ENCODE measurements at places on chromosomes 12 and 14.
A peak's percentile ranks its signal among the peaks of the same experiment; 100 is the strongest.

DNA sequence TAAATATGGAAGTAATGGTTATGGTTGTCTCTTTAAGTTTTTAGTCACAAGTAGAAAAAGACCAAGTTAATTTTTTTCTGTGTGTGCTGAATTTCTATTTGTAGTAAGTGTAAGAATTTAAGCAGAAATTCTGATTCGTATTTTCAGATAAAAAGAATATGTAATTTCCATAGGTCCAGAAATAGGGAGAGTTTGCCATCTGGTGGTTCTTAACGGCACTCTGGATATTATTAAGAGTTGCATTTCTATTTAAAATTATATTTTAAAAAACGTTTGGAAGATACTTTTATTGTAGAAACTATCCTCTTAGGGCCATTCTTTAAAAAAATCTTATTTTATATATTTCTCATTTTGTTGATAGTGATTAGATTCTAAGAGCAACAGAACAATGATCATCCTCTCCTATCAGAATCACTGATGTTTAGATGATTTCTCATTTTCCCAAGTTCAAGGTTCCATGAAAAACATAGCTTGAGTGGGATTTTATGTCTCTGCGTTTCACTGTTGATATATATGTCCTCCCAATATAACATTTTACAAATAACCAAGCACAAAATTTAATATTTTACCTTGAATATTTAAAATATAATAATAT, 88.3 kb downstream of the LRRK2 start:
- DNase-seq: no peak

DNA sequence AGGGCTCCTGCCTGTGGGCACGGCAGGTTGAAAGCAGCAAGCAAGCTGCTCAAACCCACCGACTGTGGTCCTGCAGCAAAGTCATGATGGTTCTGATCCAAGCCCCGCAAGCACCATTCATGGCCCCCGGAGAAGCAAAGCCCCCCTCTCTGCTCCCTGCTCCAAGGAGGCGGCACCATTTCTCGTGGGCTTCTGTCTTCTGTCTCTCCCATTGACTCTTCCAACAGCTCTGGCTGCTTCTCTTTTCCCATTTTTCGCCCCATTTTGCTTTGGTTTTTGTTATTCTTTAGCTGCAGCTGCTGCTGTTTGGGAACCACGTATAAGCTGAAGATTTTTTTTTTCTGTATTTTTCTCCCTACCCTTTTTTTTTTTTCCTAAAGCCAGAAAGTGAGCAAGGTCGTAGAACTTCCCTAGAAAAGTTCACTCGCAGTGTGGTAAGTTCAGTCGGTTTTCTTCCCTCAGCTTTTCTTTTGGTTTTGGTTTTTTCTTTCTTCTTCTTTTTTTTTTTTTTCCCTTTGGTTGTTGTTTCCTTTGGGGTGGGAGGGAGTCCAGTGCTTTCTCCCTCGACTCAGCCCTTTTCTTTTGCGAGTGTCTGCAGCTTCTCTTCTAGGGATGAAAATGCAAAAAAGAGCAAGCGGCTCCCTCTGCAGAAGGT, 354.1 kb downstream of the DPF3 start:
- no peak for DNase-seq

- DNase-seq: no peak
Observed at GRCh38 chr14:65637780-65638179, 225.2 kb downstream of the FUT8 start.

GRCh38 chr12:114340231-114340630, 65.7 kb downstream of the TBX5 start:
- DNase-seq: no peak

- no peak for DNase-seq
Observed at GRCh38 chr12:67357376-67358125, 88.4 kb downstream of the CAND1 start.

DNA sequence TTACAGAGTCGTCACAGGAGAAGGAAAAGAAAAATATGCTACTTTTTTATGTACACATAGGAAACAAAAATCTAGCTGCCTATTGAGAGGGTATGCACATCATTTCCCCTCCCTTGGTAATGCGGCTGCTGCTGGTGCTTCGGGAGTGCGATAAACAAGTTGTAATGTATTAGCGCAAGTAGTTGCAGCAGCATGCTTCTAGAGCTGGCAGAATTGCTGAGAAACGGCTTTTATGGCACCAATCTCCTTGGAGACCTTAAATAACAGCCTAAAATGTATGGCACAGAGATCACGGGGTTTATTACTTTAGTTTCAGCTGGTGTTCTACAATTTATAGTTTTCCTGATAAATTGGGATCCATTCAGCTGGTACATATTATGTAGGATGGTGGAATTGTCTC, 447.6 kb upstream of the TMPO start:
- DNase-seq: no peak

GRCh38 chr14:58061581-58061980, 90.4 kb downstream of the ARMH4 start:
- no peak for DNase-seq

DNA sequence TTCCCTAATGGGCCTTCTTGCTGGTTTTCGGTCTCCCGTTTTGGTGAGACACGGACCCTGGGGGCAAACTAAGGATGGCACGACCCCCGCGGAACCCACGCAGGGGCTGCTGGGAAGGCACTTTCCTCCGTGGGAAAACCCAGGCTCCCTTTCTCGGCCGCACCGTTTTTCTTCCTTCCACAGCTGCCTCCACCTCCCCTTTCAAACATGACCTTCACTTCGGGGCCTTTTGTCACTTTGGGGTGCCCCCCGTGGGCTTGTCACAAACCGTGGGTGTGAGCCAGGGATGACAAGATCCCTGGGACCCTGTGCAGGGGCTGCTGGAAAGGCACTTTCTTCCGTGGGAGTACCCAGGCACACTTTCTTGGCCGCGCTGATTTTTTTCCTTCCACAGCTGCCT, 268.7 kb downstream of the ALG10 start:
- no peak for DNase-seq

DNA sequence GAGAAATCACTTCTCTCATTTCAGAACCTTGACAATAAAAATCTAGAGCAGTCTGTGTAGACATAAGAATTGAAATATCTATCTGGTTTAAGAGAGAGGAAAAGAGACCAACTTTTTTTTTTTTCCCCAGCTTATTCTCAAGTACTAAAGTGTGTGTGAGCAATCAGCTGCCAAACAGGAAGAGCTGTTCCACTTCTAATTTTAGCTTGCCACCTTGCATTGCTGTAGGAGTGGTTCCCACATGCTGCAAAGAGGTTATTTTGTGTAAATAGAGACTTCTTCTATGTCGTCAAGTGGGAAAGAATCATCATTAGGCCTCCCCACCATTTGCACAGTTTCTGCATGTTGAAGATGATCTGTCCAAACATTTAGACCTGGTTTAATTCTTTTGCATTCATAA, 142.6 kb downstream of the NPAS3 start:
- no peak for DNase-seq

GRCh38 chr14:101772770-101773169, 11.3 kb downstream of the PPP2R5C start:
- DNase-seq: no peak

- DNase-seq: no peak
Observed at GRCh38 chr14:89232265-89233070, 184.6 kb downstream of the FOXN3 start.

GRCh38 chr14:77526266-77526665, 27.6 kb upstream of the ISM2 start:
- DNase-seq: no peak

- no peak for DNase-seq
Observed at GRCh38 chr14:91873471-91874415, 6.4 kb upstream of the TC2N start.

DNA sequence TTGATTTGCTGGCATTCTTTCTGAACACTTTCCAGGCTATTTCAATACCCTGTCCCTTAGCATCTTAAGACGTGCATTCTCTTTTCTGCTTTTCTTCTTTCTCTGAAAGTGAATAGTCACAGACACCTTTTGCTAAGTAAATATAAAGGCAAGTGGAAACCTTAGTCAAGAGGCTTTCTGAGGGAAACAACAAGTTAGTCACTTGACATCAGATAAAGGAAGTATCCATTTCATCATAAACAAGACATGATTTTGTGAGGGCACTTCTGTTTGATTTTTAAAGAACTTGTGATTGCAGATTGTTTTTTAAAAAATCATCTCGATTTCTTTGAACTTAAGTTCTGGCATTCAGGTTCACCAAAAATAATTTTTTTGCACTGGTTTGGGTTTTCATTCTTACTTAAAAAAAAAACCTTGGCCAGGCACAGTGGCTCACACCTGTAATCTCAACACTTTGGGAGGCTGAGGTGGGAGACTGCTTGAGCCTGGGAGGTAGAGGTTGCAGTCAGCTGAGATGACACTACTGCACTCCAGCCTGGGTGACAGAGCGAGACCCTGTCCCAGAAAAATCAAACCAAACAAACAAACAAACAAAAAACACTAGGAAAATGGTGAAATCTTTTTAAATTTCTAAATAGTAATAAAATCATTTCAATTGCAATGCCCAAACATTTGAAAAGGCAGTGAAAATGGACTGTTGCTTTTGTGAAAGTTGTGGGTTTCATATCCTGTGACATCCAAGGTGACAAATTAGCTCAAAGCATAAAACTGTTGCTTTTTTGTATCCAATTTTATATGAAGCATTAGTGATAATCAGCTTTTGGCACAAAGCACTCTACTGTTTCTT, 8.3 kb upstream of the KLHL42 start:
- no peak for DNase-seq

DNA sequence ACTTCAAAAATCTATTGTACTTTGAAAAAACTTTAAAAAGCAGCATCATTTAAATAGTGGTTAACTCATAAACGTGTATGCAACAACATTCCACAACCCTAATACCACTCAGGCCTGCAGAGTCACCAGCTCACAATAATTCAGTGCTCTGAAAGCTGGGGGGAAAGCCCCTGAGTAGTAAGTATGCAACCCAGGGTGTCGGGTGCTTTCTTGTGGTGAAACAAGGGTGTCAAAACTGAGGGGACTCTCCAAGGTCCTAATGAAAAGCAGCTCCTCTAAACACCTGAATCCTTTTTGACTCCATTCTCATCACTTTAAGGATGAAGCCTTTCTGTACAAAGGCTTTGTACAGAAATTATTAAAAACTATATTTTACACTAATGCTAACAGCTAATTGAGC, 33.7 kb downstream of the FGFR1OP2 start:
- DNase-seq: no peak

DNA sequence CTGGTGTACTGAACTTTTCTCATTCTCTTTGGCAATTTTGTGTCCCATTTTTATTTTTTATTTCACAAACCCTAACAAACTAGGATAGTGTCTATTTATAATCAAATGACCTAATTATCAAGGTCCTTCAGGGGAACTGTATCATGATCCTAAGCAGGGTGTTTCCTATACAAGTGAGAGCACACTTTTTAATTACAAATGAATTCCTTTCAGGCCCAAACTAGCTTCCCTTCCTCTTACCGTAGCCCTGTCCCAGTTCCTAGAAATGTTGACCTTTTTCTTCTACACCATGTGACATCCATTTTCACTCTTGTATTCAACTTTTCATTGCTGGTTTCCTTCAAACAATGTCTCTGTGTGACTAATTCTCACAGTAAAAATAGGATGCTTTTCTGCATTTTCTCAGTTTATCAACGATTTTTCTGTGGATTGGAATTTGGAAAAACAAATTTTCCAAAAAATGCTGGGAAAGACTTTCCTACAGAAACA, 411.4 kb downstream of the CCDC91 start:
- no peak for DNase-seq

DNA sequence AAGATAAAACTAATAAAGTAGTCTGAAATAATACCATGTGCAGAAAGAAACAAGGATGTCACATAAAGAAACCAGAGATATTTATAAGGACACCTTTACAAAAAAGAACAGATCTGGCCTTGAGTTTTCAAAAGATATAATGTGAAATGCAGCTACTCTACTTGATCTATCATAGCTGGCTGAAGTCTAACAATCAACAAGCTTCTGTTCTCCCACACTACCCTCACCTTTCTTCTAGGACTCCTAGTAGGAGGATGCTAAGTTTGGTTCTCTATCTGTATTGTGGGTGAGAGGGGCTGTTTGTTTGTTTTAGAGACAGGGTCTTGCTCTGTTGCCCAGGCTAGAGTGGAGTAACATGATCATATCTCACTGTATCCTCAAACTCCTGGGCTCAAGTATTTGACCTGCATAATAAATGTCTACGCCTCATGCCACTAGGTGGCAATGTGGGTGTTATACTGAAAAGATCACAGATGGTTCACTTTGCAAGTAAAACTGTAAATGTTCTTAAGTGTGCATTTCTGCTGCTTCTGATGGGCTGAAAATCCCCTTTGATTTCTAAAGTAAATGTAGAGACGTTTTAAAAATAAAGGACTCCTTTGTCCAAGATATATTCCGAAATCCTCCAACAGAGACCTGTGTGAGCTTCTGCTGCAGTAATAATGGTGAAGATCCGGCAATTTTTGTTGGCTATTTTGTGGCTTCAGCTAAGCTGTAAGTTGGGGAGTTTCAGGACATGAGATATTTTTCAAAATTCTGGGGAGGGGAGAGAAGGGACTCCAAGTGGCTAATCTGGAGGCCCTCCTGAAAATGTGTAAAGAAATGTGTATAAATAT, 269.3 kb downstream of the DAD1 start:
- DNase-seq: peak; percentile 32

- no peak for DNase-seq
Observed at GRCh38 chr12:70247653-70248199, 4.5 kb downstream of the CNOT2 start.

DNA sequence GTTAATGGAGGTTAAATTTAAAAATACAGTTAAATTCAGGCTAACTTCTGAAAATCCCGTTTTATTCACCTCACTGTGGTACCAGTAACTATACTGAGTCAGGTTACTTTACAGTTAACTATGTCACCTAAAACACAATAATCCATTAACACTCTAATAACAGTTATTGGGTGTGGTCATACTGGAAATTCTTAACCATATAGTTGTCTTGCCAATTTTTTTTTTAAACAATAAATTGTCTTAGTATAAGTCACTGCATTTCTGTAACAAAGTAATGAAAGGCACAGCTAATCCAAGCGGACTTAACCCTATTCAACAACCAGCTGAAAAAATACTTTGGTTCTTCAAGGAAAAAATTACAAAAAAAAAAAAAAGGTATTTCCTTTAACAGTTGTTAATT, 16.2 kb upstream of the PHLDA1 start:
- DNase-seq: no peak

DNA sequence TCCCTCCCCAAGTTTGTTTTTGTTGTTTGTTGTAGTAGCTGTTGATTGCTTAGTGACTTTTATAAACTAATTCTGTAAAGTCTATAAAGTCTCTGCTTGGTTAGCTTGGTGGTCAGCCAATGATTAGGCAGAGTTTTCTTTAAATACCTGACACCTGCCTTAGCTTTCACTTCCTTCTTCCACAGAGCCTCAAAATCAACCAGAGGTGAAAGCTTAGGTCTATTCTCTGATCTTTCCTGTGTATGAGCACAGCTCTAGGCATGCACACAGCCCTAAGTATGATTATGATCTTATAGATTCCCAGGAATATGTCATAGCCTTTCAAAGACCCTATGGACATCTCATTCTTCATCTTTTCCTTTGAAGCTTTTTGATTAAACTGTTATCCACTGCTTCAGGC, 514.7 kb downstream of the AACS start:
- DNase-seq: no peak

- DNase-seq: no peak
Observed at GRCh38 chr14:36264595-36264994, 55.8 kb downstream of the MBIP start.

GRCh38 chr14:68235011-68235410, 415.4 kb downstream of the RAD51B start:
- no peak for DNase-seq
